Stimulated activated CD8-positive, alpha-beta memory T cell treated with anti-CD3 and anti-CD28 coated beads, Interleukin-15, amount 100 ng/mL, for 4 hours (primary cell): ENCODE measurements at places on chromosomes 6 and 20.

DNA sequence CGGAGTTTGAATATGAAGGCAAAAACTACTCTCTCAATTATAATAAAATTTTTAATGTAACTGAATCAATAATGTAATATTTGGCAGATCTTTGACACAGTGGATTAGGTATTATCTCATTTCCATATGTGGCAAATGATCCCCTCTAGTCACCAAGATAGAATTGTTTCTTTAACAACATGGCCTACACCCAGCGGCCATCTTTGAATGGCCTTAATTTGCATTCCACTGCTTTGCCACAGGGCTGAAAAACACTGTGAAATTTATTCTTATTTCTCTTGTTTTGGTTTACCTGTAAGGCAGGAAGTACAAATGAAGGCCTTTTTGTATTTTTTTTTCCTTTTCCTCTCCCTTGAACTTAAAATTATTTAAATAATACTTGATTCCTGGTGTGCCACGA, 162.6 kb upstream of the SCGN start:
- DNase-seq = no peak

DNA sequence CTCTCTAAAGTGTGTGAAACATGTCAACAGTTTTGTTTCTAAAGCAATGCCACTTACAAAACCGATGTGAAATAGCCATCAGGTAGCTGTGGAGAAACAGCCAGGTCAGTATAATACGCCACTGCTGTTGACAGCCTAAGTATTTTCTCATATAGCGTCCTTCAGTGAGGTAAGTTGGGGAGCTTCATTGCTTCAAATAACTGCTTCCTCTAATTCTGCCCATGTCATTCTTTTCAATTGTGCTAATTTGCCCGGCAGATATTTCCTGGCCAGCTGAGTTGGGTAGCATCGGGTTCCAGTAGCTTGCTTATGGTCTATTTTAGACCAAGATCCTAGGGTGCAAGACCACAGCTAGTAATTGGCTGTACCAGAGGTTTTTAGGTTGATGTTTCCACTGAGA, 2.1 kb upstream of the ARMC2 start:
- DNase-seq = no peak

- peak; percentile 17 for DNase-seq
These were observed 170.2 kb downstream of the PREX1 start for GRCh38 chr20:48657426-48658197.

GRCh38 chr6:125018136-125018535, 55.9 kb downstream of the RNF217 start:
- DNase-seq = no peak

DNA sequence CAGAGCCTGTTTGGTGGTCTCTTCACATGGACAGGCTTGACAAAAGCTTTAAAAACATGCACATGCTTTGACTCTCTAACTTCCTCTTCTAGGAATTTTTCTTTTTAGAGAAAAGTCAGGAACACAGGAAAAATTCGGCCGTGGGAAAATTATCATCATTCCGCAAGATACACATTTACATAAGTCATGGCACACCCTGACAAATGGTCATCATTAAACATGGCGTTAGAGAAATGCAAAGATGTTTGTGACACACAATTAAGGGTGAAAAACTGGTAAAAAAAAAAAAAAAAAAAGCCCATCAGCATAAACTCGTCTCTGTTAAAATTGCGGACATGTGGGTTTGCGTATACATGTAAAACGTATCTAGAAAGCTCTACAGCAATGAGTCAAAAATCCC, 134.2 kb upstream of the AGPAT4 start:
- no peak for DNase-seq

DNA sequence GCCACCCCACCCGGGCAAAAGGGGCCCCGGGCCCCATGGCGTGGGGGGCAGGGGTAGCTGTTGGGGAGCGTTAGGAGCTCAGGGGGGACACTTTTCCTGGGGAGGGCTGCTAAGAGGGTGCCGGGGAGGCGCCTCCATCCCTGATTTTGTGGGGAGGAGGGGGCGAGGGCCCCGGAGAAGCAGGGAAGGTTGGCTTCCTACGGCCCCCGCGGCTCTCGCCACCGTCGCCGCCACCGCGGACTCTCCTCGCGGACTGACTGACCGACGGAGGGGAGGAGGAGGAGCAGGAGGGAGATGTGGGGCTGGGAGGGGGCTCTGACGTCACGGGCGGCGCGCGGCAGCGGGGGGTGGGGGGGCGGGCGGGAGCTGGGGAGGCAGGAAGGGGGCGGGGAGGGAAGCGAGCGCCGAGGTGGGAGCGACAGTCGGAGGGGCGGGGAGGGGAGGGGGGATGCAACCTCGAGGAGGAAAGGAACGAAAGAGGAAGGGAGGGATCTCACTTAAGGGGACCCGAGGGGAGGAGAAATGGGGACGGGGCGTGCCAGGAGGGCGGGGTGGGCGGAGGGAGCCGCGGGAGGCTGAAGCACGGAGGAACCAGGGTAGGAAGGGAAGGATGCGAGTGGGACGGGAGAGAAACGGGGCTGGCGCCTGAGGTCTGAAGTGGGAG, 5.1 kb downstream of the GABBR1 start:
- DNase-seq = peak; percentile 34

- DNase-seq = no peak
These were observed 87.4 kb downstream of the ARID1B start for GRCh38 chr6:156864557-156864956.

- DNase-seq = no peak
These were observed 52.1 kb upstream of the SNX9 start for GRCh38 chr6:157770946-157771345.

GRCh38 chr6:34242252-34243130, 5.8 kb downstream of the HMGA1 start:
- DNase-seq = no peak
